Smooth muscle cell of trachea (primary cell): ENCODE measurements at places on chromosomes 13 and 19. TPM values are rescaled to one million over a fixed set of nuclear protein-coding genes. Genes with fewer than 3 reads are reported as not detected.

The COX7A1 gene
- 8.3 and 50.6 TPM in 2 replicates for total RNA-seq

The ZDHHC20 gene
- total RNA-seq: 87.0 and 111 TPM in 2 replicates

The ZNF829 gene
- 3.3 and 5.4 TPM in 2 replicates for total RNA-seq

The GTF2F2 gene
- total RNA-seq: 17.5 and 34.2 TPM in 2 replicates

The PSG3 gene
- not detected in 2 replicates for total RNA-seq

The PSG11 gene
- total RNA-seq: not detected in 2 replicates

The ADM5 gene
- 0.44 and 0.83 TPM in 2 replicates for total RNA-seq

The RUBCNL gene
- 11.2 and 17.0 TPM in 2 replicates for total RNA-seq

The CEACAM1 gene
- total RNA-seq: not detected in 2 replicates

The RNF17 gene
- 0.17 TPM in 1 of 2 replicates, not detected in the other for total RNA-seq

The CYP4F8 gene
- not detected in 2 replicates for total RNA-seq

The ZSCAN4 gene
- not detected in 2 replicates for total RNA-seq

The NBEA gene
- total RNA-seq: 6.8 and 7.4 TPM in 2 replicates

The TYROBP gene
- total RNA-seq: 0.33 TPM in 1 of 2 replicates, not detected in the other

The PTPRH gene
- 4.5 and 10.9 TPM in 2 replicates for total RNA-seq

The RETN gene
- not detected in 2 replicates for total RNA-seq

The CGB8 gene
- not detected in 2 replicates for total RNA-seq

The LHB gene
- total RNA-seq: not detected in 2 replicates
